CD4-positive, alpha-beta T cell treated with Interleukin-1 beta for 1 hour (primary cell): ENCODE measurements at places on chromosomes 7 and 10.

GRCh38 chr10:69088801-69089501 is 1.0 kb downstream of the SRGN start:
- peak; percentile 56 for DNase-seq

DNA sequence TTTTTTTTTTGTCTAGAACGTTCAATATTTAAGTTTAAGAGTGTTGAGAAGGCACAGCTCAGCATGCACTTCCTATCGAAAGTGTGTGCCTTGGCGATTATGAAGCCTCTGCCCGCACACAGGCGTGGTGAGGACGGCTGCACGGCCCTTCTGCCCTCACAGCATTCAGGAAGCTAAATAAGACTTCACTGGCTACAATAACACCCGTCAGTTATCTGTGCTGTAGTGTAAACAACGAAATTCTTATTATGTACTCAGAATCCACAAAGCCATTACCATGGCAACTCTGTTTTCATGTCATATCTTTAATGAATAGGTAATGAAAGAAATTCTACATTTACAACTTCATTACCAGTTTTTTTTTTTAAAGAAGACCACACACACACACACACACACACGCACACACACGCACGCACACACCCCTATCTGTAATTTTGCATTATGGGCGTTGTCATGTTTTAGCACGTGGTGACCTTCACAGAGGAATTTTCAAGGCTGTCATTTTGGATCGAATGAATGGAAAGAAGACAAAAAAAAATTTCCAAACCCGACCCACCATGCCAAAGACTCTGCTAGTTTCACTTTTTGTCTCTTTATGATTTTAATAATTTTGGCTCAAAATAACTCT is 254.8 kb upstream of the CTBP2 start:
- no peak for DNase-seq

- DNase-seq = no peak
Measured at GRCh38 chr7:116145245-116145852, 65.0 kb upstream of the TES start.

- no peak for DNase-seq
Measured at GRCh38 chr7:127816354-127817190, 164.6 kb downstream of the SND1 start.

DNA sequence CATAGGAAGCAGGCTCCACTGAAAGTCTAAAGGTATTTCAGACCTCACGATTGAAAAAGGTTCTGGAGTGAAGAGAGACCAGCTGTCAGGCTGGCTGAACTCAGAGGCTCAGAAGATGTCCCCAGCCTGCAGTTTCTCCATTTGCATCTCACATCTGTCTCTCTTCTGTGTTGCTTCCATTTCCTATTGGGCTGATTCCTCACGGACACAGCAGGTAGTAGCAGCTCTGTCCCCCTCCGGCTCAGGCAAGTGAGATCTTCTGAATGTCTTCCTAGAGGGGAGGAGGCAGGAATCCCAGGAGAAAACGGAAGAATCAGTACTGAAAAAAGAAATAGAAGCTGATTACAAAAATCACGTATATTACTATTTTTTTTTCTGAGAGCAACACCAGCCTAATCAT is 274.1 kb upstream of the COBL start:
- DNase-seq = no peak

DNA sequence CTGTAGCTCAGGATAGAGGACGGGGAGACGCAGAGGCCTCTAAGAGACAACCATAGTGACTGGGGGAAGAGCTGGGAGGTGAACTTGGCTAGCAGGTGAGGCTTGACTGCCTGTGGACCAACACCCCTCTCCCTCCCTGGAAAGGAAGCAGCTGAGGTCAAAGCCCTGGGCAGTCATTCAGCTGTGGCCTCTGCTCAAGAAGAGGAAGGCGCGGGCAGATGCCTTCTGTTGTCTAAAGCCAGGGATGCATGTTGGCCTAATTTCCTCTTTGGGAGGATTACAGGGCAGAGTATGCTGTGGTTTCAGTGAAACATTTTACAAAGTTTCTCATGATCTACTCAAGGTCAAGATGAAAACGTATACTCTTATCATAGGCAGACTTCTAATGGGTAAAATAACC is 327.1 kb downstream of the PRPF18 start:
- DNase-seq = no peak

GRCh38 chr10:21069929-21070700 is 173.0 kb upstream of the NEBL start:
- no peak for DNase-seq

GRCh38 chr7:33698041-33698440 is 207.3 kb upstream of the BMPER start:
- no peak for DNase-seq

- no peak for DNase-seq
Measured at GRCh38 chr7:93720106-93720505, 145.6 kb upstream of the CALCR start.

DNA sequence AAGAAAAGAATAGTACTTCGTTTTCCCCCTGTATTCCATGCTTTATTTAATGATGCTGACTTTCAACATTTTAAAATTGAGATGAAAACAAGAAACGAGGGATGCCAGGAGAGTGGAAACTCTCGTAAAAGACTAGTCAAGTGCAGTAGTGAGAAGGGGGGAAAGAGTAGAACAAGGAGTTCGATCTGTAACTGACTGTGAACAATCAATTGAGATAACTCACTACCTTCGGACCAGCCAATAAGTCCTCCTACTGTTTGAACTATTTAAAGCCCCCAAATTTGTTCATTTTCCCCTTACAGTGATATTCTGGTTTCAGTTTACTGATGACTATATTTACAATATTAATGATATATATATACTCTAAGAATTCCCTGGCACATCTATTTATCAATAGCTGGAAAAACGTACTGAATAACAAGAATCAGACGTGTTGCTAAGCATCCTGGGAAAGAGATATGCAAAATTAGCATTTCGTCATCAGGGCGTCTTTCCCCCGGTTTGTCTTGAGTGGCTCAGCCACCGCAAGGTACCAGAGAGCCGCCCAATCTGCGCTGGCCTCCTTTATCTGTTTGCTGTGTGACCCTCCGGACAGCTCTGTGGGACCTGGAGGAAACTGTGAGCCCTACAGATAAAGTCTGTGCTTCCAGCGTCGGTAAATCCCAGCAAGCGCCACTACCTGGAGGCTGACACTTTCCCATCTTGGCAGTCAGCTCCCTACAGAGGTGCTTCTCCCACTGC is 41.1 kb downstream of the PDIA4 start:
- peak; percentile 87 for DNase-seq
